ENCODE measurements at places on chromosomes 12 and 14.

DNA sequence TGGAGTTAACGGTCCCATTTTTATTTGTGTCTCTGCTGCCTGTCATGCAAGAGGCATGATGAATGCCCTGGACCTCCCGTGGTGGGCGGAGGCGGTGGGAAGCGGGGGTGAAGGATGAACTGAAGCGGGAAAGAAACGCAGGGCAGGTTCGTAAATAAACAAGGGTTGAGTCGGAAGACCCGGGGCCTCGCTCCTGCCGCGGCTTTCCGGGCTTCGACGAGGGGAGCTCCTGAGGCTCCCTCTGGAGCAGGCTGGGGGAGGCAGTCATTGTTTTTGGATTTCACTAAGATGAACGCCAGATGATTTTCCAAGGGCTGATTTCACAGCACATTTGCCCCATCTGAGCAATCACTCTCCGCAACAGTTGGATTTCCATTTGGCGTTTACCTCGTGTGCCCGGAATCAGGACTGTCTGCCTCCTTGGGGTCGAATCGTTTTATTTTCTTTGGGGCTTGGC lies 130.2 kb downstream of the SLC38A6 start:
- H3K27ac ChIP-seq, result no peak overlapping the region
- no peak overlapping the region for H3K4me3 ChIP-seq
- no peak for DNase-seq
- peaks cover 14% of the 10 kb centered on the region for H3K27me3 ChIP-seq
- H3K4me1 ChIP-seq, result no peaks in the 10 kb centered on the region
- peaks cover 5% of the 10 kb centered on the region for H3K36me3 ChIP-seq

GRCh38 chr12:114414031-114414865 lies 8.3 kb upstream of the TBX5 start:
- no peaks in the 10 kb centered on the region for H3K4me1 ChIP-seq
- no peak overlapping the region for H3K27ac ChIP-seq
- DNase-seq, result no peak
- no peak overlapping the region for H3K4me3 ChIP-seq
- no peaks in the 10 kb centered on the region for H3K36me3 ChIP-seq

GRCh38 chr14:21825149-21825743 lies 151.6 kb upstream of the OR4E1 start:
- H3K27ac ChIP-seq, result peak overlapping the region; percentile 85

DNA sequence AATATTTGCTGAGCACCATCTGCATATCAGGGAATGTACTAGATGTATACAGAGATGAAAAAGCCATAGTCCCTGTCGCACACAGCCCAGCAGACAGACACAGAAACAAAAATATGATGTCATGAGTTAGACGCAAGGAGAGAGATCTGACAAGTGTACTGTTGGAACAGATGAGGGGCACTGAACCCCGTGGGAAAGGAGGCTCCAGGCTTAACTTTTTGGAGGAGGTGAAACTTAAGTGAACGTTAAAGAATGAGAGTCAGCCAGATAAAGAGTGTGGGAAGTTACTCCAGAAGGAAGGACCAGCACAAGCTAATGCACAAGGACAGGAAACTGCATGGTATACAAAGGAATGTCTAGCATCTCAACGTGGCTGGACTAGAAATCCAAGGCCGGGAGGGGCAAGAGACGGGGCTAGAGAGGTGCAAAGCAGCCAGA lies 2.5 kb upstream of the ACTN1 start:
- peaks cover 30% of the 10 kb centered on the region for H3K4me1 ChIP-seq
- peaks cover 1% of the 10 kb centered on the region for H3K36me3 ChIP-seq
- no peak overlapping the region for H3K27ac ChIP-seq
- H3K4me3 ChIP-seq, result no peak overlapping the region

GRCh38 chr12:88520436-88520820 lies 59.8 kb downstream of the KITLG start:
- H3K27me3 ChIP-seq, result no peaks in the 10 kb centered on the region
- no peak for DNase-seq
- H3K4me3 ChIP-seq, result no peak overlapping the region
- no peaks in the 10 kb centered on the region for H3K36me3 ChIP-seq

GRCh38 chr14:70665448-70666360 lies 24.0 kb downstream of the TTC9 start:
- H3K27me3 ChIP-seq, result no peaks in the 10 kb centered on the region
- peak overlapping the region; percentile 34 for H3K4me3 ChIP-seq
- H3K27ac ChIP-seq, result peak overlapping the region; percentile 31
- no peak for DNase-seq
- peaks cover 47% of the 10 kb centered on the region for H3K4me1 ChIP-seq

DNA sequence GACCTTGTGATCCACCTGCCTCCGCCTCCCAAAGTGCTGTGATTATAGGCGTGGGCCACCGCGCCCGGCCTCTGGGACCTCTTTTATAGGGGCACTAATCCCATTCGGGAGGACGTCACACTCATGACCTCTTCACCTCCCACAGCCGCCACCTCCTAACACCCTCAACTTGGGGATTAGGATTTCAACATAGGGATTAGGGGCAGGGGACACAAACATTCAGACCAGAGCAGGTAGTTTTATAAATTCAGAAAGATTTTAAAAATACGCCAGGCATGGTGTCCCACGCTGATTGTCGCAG lies 49.4 kb downstream of the TPCN1 start:
- peaks cover 7% of the 10 kb centered on the region for H3K36me3 ChIP-seq
- H3K4me1 ChIP-seq, result peaks cover 28% of the 10 kb centered on the region
- no peak for DNase-seq
- H3K27ac ChIP-seq, result no peak overlapping the region

DNA sequence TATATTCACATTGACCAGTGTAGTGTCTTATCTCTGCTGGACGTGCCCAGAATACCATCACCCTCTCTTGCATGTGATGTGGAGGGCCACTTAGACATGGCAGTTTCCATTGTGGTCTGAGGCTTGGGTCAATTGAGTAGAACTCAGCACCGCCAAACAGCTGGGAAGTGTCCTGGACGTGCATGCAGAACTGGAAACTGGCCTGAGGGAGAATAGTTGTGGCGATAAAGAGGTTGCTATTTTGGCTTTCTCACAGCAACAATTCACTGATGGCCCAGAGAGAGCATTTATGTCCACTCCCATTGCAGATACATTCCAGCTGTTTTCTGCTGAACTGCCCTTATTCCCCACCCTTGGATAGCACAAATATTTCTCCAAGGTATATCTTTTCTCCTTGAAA lies 210.1 kb upstream of the DAAM1 start:
- no peak overlapping the region for H3K4me3 ChIP-seq
- H3K36me3 ChIP-seq, result no peaks in the 10 kb centered on the region
- no peak overlapping the region for H3K27ac ChIP-seq
- DNase-seq, result no peak
- H3K4me1 ChIP-seq, result no peaks in the 10 kb centered on the region

GRCh38 chr12:131097202-131098177 lies 143.8 kb downstream of the ADGRD1 start:
- H3K27me3 ChIP-seq, result peaks cover 5% of the 10 kb centered on the region
- no peak for DNase-seq
- H3K36me3 ChIP-seq, result no peaks in the 10 kb centered on the region
- H3K4me3 ChIP-seq, result no peak overlapping the region
- no peak overlapping the region for H3K27ac ChIP-seq
- H3K4me1 ChIP-seq, result peaks cover 7% of the 10 kb centered on the region
